Non-pigmented ciliary epithelial cell (primary cell): ENCODE measurements at places on chromosomes 13 and 19.

DNA sequence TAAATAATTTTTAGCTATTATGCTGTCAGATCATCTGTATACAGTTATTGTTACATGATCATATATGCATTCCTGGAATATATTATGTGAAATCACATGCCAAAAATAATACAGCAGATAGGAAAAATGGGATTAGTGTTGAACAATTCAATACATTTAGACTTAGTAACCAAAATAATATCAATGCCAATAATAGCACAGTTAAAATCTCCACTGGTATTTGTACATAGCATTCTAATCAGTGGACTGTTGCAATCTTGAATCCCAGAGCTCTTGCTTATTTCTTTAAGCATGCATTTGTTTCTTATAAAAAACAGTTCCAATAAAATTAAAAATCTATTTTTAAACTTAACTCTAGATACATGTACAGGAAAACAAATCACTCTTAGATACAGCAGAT, 2772.2 kb downstream of the PCDH9 start:
- DNase-seq, result peak; percentile 17

DNA sequence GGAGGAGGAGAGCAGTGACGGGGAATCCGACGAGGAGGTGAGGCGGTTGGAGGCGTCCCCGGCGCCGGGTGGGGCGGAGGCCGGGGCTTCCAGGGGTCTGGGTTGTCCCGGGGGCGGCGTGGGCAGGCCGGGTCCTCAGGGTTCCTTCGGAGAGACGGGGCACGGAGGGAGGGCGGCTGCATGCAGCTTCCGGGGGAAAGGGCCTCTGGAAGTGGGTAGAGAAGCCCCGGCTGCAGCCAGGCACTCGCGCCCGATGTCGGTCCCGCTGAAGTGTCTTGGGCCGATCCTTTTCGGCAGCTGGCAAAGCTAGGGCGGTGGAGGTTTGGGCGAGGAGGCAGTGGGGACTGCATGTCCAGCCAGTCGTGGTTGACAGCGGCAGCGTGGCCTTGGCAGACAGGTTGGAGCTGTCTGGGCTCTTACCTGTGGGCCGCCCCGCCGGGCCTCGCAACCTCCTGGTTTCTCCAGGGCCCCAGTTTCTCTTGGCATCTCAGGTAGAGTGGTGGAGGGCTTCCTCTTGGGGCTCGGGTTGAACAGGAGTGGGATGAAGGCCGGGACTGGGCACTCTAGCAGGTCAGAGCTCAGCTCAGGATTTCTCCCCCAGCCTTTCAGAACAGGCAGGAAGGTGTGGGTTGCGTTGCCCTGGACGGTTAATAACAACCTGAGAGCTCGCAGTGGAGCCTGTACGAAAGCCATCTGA, 690 bp downstream of the KMT2B start:
- DNase-seq, result no peak

DNA sequence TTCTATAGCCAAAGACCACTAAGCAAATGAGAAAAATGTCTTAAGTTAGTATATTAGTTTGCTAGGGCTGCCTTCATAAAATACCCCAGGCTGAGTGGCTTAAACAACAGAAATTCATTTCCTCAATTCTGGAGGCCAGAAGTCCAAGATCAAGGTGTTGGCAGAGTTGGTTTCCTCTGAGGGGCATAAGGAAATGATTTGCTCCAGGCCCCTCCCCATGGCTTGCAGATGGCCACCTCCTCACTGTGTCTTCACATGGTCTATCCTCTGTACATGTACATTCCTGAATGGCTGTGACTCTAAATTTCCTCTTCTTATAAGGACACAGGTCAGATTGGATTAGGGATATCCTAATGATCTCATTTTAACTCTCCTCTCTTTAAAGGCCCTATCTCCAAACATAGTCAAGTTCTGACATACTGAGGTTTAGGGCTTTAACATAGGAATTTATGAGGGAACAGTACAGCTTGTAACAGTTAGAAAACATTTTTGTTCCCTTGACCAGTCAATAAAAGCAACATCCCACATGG, 307.4 kb downstream of the DIAPH3 start:
- DNase-seq, result no peak

DNA sequence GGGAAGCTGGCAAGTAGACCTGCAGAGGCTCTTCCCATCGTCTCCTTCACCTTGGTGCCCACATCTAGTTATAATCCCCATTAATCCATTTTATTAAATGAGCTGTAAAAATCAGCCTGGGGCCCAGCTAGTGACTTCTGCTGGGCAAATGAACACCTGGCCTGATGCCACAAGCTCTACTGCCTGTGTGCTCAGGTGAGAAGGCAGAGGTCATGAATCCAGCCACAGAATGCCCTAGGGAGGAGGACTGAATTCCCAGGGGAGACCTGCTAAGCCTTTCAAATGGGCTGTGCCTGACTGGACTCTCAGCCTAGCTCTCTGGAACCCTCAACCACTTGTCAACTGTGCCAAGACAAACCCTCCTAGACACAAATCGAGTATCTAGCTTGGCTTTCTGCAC, 74.0 kb downstream of the PDS5B start:
- no peak for DNase-seq

DNA sequence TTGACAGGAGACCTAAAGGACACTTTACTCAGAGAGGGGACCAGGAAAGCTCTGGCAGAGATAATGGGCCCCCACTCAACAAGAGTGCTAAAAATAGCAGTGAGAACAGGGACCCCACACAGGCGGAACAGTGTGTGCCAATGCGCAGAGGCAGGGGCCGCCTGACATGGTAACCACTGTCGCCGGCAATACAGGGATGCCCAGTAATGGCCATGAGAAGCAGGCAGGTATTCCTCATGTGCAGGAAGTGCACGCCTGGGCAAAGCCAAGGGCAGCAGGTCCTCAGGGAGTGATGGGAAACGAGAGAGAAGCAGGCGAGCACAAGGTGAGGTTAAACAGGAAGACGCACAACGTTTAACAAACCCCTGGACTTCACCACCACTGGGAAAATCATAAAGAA, 757.1 kb downstream of the LIG4 start:
- DNase-seq, result no peak

DNA sequence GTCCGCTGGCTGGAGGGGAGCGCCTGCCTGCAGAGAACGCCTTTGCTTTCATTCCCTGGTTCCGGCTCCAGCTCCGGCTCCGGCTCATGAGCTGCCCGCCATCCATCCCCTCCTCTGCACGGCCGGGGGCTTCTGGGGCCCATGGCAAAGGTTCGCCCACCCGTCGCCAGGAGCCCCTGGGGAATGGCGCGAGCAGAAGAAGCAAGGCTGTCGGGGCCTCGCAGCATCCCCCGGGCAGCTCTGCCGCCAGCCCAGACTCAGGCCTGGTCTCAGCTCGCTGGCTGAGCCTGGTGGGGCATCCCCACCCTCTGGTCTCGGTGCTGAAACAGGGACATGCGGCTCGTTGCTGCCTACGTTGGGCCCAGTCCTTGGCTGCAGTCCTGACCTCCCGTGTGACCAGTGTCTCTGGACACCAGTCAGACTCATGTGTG, 96.8 kb downstream of the KDM4B start:
- DNase-seq, result no peak

DNA sequence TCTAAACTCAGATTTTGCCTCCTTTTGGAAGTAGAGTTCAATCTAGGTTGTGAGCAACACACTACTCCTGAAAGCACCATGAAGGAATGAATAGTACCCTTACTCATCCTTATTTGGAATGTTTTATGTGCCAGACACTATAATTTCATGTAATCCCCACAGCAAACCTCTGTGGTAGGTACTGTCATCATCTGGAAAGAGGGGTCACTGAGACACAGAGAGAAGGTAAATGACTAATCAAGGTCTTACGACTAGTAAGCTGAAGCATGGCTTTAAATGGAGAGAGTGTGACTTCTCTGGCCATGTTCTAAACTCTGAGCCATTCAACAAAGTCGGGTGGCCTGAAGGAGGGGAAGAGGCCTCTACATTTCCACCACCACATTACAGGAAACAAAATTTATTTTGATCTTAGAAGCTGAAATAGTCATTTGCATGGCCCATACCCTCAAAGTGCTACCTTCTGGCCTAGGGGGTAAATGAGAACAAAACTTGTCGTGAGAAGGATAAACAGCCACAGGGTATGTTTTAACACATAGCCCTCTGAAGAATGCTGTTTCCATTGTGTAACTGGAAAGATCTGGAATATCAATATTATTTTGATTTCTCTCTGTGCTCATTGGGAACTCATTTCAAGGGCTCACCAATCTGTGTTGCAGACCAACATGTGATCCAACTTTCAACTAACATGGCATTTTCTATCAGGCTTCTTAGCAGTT, 180.8 kb upstream of the RFC3 start:
- no peak for DNase-seq

DNA sequence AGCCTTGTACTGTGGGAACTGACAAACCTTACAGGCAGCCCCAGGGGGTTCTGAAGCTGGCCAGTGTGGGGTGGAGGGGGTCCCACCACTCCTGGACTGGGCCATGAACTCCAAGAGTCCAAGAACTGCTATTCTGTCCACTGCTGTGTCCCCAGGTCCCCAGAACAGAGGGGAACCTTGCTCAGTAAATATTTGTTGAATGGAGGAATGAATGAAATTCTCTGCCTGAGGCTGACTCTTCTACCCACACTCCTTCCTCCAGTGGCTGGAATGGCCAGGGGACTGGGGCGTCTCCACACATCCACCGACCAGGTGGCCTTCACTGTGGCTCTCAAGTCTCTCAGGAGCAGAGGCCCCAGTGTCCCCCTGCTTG, 11.6 kb downstream of the WIZ start:
- DNase-seq, result no peak

DNA sequence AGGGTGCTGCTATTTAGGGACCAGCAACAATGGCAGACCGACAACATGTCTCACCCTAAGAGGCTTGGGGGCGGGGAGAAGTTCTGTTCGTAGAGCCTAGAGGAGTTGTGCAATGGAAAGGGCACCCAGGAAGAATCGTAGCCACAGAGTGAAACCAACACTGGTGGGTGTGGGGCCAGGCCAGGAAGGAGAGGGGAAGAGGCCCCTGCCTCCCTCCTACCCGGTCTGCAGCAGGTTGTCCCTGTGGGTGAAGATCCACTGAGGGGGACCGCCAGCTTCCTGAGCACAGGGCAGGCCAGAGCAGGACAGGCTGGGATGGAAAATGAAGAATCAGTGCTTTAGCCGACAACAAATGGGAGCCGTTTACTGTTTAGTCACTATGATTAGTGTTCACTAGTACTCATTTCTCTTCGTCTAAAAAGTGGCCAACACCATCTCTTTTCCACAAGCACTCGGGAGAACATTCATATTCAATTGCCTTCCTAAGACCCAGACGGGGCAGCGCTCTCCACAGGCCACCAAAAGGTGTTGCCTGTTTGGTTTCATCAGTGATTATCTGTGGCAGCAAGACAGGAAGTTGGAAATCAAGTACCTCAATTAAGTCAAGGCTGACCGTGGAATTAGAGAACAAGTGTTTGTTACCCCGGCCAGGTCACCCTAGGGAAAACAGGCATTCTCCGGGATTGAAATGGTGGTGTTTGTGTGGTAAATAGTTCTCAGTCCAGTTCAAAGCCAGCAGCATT, 1.1 kb upstream of the ATP11A start:
- DNase-seq, result no peak

- no peak for DNase-seq
Observed at GRCh38 chr13:102606537-102607309, 9.9 kb downstream of the TPP2 start.

DNA sequence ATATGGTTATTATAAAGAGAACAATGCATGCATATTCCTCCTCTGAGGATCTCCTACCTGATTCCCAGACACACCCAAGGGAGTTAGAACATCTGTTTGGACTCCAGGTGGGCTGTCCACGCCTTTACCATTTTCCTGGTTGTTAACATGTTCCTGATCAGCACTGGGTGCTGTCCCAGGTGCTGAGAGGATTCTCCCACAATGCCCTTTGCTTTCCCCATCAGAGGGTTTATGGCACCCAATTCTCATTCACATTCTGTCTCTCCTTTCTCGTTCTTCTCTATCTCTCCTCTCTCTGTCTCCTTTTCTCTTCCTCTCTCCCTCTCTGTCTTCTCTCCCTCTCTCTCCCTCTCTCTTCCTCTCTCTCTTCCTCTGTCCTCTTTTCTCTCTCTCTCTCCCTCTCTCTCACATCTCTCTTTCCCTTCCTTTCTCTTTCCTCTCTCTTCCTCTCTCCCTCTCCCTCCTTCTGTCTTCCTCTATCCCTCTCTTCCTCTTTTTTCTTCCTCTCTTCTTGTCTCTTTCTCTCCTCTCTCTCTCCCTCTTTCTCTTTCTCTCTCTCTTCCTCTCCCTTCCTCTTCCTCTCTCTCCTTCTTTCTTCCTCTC, 3.3 kb upstream of the RDH13 start:
- DNase-seq, result no peak

GRCh38 chr19:16627193-16627927, 644 bp downstream of the MED26 start:
- DNase-seq, result no peak

- DNase-seq, result no peak
Observed at GRCh38 chr13:43081866-43082265, 58.5 kb downstream of the DNAJC15 start.

GRCh38 chr19:3207461-3208242, 16.8 kb upstream of the CELF5 start:
- no peak for DNase-seq

- no peak for DNase-seq
Observed at GRCh38 chr13:73610799-73611592, 523.2 kb downstream of the KLF12 start.

GRCh38 chr13:86510792-86511191, 711.6 kb upstream of the SLITRK6 start:
- no peak for DNase-seq

- no peak for DNase-seq
Observed at GRCh38 chr19:17243830-17244617, 1.7 kb downstream of the NR2F6 start.

DNA sequence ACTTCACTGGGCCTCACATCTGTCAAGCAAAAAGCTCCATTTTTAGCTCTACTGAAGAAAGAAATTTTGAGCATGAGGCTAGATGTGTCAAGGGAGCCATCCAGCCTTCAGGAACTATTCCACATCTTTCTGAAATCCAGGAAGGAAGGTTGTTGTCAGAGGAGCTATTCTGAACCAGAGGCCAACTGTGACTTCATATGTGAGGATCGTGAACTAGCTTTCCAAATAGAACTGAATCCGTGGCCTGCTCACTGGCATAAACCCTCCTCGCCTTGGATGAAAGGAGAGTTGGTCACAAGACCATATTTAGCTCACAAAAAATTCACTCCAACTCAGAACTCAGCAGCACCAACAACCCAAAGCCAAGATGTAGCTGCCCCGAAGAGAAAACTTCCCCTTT, 195.8 kb downstream of the FOXO1 start:
- DNase-seq, result no peak
